ENCODE measurements at places on chromosomes 1 and 21.

DNA sequence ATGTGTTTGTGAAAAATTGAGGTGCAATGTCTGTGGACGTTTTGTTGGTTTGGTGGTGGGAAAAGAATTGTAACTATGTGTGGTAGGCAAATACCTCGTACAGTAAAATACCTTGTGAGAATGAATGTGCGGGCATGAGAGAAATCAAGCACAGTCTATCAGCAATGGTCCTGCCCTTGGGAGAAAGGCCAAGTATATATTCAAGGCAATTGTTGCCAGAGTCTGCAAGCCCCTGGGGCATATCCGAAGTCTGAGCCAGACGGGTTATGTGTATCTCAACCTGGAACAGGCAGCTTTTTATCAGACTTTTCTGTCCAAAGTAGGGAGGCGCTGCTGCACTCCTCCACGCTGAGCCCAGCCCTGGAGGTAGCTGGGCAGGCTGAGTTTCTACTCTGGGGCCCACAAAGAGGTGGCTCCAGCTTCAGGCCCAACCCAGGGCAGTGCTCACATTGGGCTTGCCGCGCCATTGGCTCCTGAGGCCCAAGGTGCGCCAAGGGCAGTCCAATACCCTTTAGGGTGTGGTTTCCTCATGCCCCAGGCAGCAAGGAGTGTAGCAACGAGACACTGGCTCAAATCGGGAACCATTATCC is 9.4 kb upstream of the GNL2 start:
- DNase-seq: no peak

DNA sequence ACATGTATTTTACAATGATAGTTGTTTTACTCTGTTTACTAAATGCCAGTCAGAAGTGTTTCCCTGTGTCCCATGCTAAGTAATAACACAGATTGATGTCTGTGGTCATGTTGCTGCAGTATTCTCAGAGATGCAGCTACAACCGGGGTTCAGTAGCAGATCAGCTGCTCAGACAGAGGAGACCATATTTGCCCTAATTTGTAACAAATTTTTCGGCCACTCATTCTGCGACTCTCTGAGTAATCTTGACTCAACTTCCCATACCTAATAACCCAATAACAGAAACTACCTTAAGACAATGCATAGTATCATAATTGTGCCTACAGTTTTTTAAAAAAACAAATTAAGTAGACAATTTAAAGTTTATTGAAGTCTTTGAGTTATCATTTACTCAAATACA is 32.6 kb downstream of the NIBAN1 start:
- no peak for DNase-seq

DNA sequence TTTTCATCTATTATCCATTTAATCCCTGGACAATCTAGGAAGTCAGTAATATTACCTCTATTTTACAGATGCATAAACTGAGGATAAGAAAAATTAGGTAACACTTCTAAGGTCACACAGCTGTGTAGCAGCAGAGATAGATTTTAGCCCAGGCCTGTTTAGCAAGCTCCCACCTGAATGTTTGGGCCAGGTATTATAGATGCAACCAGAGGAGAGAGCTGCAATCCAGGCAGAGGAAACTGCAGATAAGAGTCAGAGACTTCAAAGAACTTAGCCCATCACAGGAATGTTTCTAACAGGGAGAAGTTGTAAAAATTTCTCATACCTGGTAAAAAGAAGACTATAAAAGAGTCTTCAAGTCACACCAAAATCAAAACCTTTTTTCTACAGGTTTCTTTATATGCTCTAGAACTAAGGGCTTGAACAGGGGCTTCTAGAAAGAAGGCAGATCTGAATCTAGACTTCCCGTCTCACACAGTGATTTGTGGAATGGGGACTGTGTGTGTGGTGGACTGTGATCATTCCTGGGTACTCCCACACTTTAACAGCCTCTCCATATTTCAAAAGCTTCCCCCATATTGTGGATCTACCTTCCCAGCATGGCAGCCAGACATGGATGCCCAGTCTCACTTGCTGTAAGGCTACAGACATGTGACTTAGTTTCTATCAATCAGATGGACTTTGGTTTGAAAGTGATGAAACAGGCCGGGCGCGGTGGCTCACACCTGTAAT is 128.7 kb downstream of the TLR5 start:
- no peak for DNase-seq

DNA sequence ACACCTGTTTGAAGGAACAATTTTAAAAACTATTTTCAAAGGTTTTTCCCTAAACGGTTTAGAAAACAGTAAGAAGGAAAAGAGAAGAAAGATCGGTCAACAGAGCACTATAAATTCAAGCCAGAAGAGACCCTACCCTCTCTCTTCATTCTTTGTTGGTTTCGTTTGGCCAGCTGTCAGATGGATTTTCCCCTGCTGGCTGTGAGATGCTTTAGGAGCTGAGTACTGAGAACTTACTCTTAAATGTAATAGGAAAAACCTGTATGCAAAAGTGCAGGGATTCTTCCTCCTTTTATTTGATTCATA is 1.3 kb upstream of the TXNIP start:
- no peak for DNase-seq

GRCh38 chr1:100955322-100955721 is 59.4 kb downstream of the SLC30A7 start:
- DNase-seq: no peak

- DNase-seq: peak; percentile 71
Measured at GRCh38 chr21:45970674-45971615, 10.6 kb upstream of the COL6A1 start.

DNA sequence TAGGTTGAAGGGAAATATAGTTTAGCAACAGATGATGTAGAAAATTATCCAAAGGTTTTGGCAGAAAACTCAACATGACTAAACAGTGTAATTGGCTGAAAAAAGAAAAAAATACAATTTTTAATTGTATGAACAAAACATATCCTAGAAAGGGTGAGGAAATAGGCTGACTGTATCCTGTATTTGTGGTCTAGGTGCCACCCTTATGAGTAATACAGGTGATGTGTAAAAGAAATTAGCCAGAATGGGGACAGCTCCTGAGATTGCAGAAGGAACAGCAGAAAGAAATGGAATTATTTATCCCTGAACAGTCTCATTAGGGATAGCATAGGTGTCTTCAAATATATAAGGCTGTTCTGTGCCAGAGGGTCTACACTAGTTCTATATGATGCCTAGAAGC is 24.6 kb downstream of the DNASE2B start:
- no peak for DNase-seq

GRCh38 chr1:154591206-154591605 is 16.8 kb downstream of the ADAR start:
- no peak for DNase-seq

DNA sequence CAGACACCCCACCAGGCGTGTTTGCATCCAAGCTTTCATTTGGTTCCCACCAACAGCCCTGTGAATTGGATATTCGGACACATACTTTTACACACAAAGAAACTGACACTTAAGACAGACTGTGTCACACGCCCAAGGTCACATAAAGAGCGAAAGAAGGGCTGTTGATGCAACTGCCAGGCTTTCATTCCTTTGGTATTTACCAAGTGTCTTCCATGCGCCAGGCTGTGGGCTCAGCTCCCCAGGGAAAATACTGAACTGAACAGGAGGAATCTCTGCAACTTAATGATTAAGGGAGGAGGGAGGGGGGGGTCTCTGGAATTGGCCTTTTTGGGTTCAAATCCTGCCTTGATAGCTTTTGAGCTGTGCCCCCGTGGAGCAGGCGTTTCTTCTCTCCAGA is 122.8 kb downstream of the ACTL8 start:
- no peak for DNase-seq

- DNase-seq: no peak
Measured at GRCh38 chr1:18504609-18505008, 23.9 kb downstream of the KLHDC7A start.

DNA sequence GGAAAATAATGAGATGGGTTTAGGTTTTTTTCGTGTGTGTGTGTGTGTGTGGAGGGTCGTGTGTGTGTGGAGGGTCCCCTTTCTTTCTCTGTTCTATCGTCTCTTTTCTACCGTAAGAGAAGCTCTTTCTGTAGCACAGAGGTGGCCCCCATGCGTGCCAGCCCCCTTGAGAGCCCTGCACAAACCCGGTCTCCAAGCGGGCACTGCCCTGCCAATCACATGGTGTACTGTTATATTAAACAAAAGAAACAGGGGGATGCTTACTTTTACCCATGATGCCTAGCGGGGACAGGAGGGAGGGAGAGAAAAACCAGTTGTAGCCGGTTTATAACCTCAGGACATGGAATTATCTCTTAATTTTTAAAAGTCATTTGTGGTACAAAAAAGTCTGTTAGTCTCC is 41.0 kb downstream of the GATAD2B start:
- no peak for DNase-seq

- DNase-seq: no peak
Measured at GRCh38 chr1:175889848-175890247, 146.5 kb upstream of the TNR start.

GRCh38 chr1:28577052-28577678 is 14.9 kb upstream of the RAB42 start:
- peak; percentile 67 for DNase-seq

- no peak for DNase-seq
Measured at GRCh38 chr1:200751717-200752116, 13.0 kb downstream of the CAMSAP2 start.

DNA sequence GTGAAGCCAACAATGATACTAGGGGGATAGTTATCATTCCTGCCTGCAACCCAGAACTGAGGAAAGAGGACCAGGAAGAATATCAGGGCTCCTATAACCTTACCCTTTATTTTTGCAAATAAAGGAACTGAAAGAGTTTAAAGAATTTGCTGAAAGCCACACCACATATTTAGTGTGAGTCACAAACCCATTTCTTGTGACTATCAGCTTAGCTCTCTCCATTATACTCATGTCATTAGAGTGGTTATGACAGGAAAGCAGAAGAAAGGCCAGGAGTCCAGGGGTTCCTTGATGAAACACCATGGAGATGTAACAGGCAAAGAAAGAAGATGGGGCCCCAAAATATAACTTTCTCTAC is 141.1 kb upstream of the SAMSN1 start:
- DNase-seq: peak; percentile 62

GRCh38 chr1:189983166-189983890 is 494.3 kb downstream of the BRINP3 start:
- DNase-seq: no peak

DNA sequence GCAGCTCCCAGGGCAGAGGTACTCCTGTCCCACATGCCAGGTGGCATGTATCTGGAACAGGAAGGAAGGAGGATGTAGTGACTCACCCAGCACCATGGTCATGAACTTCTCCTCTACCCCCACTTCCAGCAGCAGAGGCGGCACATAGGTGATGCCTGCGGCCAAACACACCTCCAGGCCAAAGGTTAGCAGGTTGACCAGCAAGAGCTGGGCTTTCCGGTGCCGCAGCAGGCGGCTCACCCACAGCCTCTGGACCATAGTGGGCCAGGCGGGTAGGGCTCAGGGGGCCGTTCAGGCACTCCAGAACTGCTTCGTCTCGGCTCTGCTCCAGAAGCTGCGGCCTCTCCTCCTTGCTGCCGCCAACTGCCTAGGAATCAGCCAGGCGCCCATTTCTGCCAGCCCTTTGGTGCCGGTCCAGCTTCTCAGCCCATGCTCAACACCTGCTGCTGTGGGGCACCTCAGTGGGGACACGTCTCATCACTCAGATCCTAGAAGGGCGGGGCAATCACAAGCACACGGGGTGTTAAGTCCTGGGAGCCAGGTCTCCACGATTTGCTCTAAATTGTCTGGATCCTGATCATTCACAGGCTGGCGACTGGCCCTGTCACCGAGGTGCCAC is 15.8 kb downstream of the SLC45A3 start:
- DNase-seq: no peak

DNA sequence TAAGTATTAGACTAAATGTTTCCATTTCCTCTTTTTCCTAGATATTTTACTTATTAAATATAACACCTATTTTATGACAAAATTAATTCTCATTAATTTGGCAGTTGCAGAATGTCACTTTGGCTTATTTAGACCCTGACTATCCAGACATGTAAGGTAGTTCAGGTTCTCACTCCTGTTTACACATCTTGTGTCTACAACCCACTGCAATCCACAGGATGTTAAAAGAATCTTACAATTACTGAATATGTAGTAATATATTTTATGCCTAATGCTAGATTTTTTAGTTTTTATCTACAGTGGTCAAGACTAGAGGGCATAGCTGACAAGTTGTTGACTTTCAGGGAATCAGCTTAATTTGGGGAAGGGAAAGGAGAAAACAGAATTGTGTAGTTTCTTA is 346.7 kb downstream of the USP25 start:
- DNase-seq: no peak
